ENCODE measurements at places on chromosomes 12 and 14.
A peak's percentile ranks its signal among the peaks of the same experiment; 100 is the strongest.

- DNase-seq = peak; percentile 11
Observed at GRCh38 chr14:100611811-100612480, 24.7 kb upstream of the BEGAIN start.

DNA sequence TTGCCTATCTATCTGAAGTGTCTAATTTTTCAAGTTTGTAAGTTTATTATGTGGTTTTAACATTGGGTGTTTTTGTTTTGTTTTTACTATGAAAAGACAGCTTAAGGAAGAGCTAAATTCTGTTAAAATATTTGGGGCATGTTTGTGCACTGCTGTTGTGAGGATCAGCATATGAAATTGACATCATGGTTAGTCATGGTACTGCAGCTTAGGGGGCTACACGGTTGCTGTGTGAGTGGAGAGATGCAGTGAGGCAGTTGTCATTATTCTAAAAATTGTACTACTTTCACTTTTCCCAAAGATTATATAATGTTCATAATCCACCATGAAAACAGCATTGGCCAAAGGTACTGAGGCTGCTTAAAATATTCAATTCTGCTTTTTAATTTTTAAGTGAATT is 49.0 kb downstream of the ZC3H14 start:
- no peak for DNase-seq

DNA sequence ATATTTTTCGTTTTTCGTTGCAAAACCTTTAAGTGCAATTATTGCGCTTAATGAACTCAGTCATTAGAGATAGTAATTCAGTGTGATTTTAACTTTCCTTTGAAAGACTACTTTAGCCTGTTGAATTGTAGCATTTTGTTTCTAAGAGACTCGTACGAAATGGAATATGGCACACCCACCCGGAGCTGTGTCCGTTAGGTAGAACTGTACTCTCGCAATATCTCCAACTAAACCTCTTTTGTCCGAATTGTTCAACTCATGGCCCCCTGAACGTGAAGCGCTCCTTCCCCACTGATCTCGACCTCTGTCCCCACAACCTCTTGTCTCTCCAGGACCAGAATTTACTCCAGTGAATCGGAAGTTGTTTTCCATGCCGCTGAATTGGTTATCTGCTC is 800 bp downstream of the PCNX4 start:
- peak; percentile 67 for DNase-seq

GRCh38 chr14:55884819-55885218 is 233.4 kb upstream of the PELI2 start:
- DNase-seq = no peak

DNA sequence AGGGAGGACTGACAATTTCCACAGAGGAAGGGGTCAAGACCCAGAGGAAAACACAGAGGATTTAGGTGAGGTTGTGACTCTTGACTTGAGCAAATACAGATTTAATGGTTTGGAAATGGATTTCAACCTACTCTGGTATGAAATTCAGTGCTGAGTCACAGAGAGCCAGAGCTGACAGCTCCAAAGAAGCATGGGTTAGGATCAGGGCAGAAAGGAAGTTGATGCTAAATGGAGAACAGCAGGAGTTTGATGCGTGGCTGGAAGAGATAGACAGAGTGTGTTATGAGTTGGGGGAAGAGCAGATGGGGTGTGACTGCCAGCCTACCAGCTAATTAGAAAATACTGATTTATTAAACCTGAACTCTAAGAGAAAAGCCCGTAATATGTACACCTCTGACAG is 272.6 kb downstream of the FOXG1 start:
- DNase-seq = no peak

GRCh38 chr14:90658541-90658967 is 157.7 kb downstream of the TTC7B start:
- DNase-seq = no peak
